ENCODE measurements at places on chromosomes 3 and 15.

- DNase-seq: no peak
Observed at GRCh38 chr3:138624518-138624917, 15.9 kb downstream of the FAIM start.

DNA sequence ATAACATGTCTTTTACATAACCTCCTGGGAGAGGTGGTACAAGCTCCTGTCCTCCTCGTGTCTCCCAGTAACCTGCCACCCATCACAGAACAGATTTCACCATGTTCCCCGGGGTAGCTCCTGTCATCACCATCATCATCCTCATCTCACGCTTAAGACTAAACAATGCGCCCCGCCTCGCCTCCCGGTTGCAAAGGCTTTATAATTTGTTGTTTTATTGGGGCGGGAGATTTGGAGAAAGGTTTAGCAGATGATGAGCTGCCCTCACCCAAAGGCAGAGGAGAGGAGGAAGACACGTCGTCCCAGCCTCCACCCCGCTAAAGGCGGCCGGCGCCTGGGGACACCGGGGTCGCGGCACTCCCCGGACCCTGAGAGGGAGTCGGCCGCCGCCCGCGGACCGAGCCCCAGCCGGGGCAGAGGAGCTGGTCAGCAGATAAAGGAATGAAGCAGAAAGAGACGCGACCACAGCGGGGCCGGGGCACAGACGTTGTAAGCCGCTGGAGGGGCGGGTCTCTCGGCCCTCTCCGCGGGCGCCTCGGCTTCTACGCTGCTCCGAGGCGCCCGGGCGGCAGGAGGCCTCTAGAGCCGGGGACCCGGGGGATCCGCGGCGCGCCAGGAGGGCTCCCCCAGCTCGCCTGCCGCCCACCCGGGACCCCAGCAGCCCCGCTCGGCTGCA, 589 bp downstream of the HERC1 start:
- no peak for DNase-seq

DNA sequence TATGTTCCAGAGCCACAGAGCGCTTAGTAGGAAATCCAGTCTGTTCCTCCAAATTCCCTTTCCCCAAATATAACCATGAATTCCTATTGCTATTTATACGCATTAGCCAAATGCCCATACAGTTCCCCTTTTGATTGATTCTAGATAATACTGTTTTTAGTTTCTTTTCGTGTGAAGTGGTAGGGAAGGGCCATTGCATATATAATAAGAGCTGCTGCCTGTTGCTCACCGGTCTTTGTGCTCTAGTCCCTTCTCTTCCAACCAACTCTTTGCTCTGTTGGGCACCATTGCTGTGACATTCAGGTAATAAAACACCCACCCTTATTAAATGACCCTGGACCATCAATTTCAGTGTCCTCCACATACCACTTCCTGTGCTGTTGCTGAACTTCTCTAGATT, 379.9 kb upstream of the KCNMB2 start:
- DNase-seq: no peak

- no peak for DNase-seq
Observed at GRCh38 chr3:101478980-101479379, 34.0 kb downstream of the SENP7 start.

DNA sequence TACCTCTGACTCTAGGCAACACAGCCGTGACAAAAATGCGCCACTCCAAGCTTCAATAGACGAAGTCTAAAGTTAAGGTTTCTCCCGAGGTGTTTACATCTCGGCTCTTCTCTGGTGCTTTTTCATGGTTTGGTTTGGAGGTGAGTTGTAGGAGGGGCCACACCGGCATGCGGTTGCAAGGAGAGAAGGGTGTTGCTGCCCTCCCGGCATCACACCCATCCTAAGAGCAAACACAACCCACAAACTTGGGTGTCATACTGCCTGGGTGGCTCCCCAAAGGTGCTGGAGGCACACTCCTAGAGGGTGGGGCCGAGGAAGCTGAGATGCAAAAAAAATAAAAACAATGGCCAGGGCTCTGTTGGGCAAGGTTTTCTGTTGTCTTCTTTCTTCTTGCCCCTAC, 225.2 kb upstream of the ICE2 start:
- no peak for DNase-seq

DNA sequence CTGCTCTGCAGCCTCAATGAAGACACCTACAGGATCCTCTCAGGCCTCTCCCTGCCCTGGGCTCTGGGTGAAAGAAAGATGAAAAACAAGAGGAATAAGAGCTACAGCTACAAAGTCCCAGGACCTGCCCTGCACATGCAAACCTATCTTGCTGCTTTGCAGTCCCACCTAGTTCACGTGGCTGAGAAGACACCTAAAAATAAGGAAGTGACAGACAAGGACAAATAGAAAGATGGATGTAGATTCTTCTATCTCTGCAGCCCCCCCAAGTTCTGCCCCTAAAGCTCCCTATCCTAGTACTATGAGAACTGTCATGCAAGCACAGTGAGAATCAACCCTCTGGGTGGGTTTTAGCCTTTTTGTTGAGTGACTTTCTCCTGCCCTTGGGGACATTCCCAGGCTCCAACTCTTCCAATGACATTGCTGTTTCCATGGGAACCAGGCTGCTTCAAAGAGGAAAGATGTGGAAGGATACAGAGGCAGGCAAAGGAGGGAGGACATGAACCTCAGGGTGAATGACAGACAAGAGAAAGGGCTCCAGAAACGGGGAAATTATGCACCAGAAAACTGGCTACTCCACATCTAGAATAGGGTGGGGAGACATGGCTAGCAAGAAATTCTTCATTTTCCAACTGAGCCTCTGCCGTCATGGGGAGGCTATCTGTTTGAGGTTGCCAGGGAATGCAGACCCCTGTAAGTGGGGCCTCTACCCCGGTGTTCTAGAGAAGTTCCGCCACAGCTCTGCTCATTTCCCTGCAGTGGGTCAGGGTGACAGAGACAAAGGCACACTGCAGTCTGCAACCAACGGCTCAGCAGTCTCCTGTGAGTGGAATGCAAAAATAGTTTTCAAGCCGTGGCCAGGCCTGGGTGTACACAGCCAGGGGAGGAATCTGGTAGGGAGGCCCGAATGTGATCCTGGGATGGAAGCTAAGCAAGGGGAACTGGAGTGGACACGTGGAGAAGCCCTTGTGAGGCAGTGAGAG, 5.2 kb downstream of the CSPG5 start:
- DNase-seq: no peak

DNA sequence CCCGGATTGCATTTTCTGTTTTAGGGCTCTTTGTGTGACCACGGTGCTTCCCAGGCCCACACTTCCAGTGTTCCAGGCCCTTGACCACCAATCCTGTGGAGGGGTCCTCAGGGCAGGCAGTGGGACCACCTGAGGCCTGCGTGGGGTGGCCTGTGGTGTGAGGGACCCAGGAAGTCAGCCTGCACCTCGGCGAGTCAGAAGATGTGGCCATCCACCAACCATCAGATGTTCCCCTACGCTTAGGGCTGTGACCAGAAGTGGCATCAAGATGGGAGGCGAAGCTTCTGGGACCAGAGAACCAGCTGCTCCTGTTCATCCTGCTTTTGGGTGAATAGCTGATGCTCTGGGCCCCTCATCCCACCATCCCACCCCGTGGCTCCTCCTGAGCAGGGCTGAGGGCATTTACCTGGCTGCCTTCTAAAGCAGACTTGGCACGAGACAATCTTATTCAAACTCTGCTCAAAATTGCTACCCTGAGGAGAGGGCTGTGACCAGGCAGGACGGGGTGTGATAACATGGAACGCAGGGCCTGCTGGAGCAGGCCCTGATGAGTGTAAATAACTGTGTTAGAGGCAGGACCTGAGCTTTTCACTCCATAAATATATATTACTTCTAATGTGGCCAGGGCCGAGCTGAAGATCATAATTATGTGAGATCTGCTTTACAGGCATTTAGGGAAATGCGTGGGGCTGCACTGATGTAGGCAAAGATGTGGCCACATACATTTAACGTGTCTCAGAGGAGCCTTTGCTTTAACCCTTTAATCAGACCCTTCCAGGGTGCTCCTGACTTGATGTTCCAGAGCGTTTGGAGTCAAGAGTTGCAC, 28.8 kb downstream of the SMAD3 start:
- DNase-seq: no peak

DNA sequence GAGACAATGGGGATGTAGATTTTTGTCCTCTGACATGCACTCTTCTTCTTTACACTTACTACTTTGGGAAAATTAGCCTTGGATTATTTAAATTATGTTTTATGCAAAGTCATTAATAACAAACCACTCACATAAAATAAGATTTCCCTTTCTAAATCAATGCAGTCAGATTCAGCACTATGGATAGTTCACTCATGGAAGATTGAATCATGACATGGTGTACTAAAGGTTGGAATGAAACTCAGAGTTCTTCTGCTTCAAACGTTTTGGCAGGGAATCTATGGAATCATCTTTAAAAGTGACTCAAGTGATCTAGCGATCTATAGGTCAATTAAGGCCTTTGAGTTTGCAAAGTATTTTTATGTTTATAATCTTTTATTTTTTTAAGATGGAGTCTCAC, 154.3 kb downstream of the KCNMB2 start:
- no peak for DNase-seq

GRCh38 chr3:26422415-26422814, 200.2 kb upstream of the LRRC3B start:
- DNase-seq: no peak

DNA sequence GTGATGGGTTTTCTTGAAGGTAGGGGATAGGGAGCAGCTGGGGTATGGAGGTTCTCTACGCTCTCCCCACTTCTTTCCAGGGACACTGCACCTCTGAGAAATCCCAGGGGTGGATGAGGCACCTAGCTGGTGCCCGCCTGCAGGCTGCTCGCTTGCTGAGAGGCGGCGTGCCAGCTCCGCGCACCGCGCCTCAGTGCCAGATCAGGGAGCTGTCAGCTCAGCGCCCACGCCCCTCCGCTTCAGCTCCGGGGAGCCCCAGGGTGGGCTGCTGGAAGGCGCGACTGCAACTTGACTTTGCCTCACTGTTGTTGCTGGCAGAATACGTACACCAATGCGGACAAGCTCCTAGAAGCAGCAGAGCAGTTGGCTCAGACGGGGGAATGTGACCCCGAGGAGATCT, 345.7 kb upstream of the UMPS start:
- DNase-seq: no peak

GRCh38 chr3:106792716-106793115, 584.5 kb upstream of the CCDC54 start:
- no peak for DNase-seq

- DNase-seq: no peak
Observed at GRCh38 chr3:77524463-77524862, 484.6 kb downstream of the ROBO2 start.

GRCh38 chr15:48354694-48355303, 23.6 kb downstream of the DUT start:
- DNase-seq: no peak

- DNase-seq: no peak
Observed at GRCh38 chr3:133489466-133490085, 83.9 kb upstream of the CDV3 start.

DNA sequence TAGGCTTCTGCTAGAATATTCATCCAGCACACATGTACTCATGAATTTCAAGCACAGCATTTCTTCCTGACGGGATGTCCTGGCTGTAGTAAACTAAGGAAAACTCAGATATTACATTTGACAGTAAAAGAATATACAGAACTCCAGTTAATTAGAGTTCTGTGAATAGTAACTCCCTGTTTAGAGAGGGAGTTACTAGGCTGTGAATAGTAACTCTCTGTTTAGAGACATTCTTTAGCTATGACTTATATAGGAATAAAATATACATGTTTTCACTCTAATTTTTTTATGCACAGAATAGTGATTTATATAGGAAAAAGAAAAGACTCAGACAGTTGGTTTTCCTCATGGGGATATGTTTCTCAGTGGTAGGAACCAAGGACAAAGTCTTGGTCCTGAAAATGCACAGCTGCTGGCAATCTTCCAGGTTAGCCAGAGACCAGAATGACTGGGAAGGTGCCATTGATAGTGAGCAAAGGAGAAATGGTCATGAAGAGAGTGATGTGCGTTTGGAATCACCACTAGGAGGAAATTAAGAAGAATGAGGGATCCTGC, 480.7 kb upstream of the THBS1 start:
- DNase-seq: no peak

DNA sequence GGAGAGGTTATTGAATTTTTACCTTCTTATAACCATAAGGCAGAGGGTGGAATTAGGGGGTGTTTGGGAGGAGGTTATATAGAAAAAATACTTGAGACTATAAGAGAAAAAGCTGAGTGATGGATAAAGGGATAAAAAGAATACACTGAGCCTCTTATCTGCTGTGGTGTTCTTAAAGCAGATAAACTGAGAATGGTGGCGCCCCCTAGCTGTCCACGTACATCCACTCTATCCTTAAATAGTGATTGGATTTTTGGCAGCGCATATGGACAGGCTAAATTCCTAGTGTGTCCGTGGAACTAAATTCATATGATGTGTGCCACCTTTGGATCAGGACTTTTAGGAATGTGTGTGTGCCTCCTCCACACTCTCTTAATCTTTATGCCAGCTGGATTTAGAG, 121.1 kb downstream of the OXSM start:
- DNase-seq: no peak

DNA sequence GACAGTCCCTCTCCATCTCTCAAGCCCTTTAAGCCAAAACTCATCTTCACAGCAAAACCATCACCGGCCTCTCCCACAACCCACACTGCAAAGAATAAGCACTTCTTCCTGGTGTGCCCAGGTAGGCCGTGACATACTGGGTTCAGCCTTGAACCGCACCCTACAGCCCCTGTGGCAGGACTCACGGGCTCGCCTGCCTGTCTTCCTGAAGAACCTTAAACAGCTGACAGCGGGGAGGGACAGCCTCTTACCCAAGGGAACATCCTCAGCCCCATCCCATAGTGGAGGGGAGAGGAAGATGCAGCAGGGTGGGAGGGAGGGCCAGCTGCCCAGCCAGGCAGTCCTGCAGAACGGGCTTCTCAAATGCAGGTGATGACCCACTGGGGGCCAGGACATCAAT, 40.2 kb downstream of the TBC1D2B start:
- DNase-seq: no peak

DNA sequence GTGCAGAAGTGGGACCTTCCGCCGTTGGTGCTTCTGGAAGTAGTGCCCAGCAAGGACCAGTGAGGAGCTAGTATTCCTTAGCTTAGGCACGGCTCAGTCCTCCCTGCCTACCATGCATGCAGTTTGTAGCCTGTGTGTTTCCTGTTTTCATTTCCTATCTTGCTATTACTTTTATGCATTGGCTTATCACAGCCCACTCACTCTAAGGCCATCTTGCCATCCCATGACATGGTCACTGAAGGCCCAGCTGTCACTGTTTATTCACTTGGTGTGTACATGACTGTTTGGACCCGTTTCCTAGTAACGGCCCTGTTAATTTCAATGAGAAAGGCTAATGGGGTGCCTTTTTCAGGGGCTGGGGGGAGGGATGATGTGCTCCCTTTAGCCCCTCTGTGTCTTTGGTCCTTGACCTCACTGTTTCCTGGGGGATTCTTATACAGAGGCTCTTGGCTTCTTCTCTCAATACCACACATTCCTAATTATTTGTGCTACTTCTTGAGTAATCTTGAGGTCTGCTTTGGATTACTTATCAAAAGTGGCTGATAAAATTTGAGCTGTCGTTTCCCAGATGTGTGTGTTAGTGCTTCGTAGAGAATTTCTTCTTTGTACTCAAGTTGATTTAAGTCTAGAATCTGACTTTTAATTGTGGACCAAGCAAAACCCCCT, 24.5 kb upstream of the TRAK1 start:
- no peak for DNase-seq

Data from stimulated activated CD8-positive, alpha-beta memory T cell treated with anti-CD3 and anti-CD28 coated beads, Interleukin-4, amount 100 ng/mL, for 1 hour (primary cell).